ENCODE measurements at places on chromosomes 11 and 22.

DNA sequence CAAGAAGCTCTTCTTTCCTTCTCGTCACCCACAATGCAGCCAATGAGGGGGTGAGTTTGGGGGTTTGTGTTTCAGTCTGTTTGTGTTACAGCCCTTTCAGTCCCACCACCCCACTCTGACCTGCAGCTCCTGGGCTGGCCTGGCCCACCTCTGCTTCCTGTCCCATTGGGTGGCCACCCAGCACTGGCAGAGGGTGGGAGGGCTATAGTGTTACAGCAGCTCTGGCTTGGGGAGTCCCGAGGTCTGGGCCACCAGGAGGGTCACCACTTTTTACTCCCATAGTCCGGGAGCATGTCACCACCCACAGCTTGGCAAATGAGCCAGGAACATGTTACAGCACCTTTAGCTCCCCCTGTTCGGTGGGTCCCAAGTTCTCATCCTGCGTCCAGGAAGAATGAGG, 1.7 kb upstream of the OR10S1 start:
- DNase-seq = no peak

GRCh38 chr11:6057452-6057851, 26.9 kb upstream of the OR56A1 start:
- no peak for DNase-seq

- DNase-seq = no peak
These were observed 140.7 kb upstream of the CTSC start for GRCh38 chr11:88478136-88478815.

- no peak for DNase-seq
These were observed 2.5 kb downstream of the KCNJ11 start for GRCh38 chr11:17385926-17386325.

DNA sequence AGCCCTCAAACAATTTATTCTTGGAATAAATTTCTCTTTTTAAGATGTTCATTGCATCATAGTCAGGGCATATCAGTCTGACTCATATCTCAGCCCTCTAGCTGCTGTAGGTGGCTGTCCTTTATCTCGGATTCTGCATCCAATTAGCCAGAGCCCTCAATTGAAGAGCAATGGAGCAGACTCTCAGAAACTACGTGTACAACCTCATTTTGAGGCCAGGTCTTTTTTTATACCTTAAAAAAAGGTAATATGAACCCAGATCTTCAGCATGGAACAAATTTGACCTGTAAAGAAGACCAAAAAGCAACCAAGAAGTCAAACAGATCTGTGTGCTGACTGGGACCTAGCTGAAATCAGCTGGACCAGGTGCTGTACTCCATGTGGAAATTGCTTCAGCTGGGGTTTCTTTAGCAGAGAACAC, 8.7 kb downstream of the OR52A5 start:
- DNase-seq = no peak

GRCh38 chr11:72393303-72393702, 41.0 kb downstream of the CLPB start:
- no peak for DNase-seq
